ENCODE measurements at places on chromosomes 1 and 21. TPM values are rescaled to one million over a fixed set of nuclear protein-coding genes. Genes with fewer than 3 reads are reported as not detected.

DNA sequence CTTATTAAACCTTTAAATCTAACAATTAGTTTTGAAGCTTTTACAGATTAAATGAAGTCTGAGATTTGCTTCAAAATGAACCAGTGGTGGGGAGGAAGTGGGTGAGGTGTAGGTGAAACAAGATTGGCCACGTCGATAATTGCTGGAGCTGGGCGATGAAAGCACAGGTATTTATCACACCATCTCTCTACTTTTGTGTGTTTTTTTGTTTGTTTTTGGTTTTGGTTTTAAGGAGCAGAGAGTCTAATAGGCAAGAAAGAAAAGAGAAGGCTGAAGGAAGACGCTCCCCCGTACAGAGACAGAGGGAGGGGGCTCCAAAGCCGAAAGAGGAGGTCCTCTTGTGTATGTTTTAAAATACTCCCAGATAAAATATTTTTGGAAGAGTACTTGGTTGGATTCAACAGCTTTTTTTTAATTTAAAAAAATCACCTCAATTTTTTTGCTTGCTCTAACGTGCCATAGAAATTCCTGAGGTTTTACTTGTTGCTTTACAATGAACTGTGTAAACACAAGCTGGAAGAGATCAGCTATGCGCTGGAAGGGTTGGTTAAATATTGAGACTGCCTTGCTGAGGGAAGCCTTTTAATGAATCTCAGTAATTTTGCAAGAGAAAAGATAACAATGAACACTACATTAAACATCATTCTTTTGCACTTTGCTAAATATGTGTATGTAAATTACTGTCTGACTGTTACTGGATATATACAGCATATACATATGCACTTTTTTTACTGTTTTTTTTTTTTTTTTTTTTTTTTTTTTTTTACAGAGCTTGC is 6.7 kb upstream of the LGALS8 start:
- peak; percentile 56 for ATAC-seq

DNA sequence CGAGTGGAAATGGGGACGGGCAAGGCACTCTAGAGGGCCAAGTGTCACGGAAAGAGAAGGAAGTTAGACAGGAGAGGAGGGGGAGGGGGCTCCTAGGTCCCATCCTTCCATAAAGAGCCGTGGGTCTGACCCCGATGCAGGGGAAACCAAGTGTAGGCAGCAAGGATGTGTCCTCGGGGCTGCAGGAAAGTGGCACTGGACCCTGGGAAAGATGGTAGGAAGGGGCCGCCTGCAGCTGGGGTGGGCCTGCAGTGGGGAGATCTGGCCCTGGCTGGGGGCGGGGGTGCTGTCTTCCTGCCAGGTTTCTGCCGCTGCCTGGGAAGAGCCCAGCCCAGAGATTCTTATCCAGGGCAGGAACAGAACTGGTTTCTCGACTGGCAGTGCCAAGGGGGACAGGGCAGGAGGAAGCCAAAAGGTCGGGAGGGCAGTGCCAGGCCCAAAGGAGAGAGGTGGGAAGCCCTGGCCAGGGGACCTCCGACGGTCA is 12.9 kb downstream of the CRABP2 start:
- ATAC-seq, result peak; percentile 54

DNA sequence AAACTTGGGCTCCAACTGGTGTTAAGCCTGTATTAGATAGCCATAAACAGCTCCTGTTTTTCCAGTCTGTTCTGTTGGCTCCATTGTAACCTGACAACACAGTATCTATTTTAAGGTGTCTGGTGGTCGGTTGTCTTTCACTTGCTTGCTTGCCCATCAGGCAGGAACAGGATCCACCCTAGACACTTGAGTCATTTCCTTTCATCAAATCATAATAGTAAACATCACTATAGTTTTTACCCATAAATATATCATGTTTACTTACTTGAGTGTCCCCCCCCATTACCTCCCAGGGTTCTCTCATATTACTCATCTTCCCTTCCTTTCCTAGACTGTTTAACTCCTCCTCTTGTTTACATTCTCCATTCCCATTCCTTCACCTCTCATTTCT is 2.9 kb downstream of the DDI2 start:
- no peak for ATAC-seq

DNA sequence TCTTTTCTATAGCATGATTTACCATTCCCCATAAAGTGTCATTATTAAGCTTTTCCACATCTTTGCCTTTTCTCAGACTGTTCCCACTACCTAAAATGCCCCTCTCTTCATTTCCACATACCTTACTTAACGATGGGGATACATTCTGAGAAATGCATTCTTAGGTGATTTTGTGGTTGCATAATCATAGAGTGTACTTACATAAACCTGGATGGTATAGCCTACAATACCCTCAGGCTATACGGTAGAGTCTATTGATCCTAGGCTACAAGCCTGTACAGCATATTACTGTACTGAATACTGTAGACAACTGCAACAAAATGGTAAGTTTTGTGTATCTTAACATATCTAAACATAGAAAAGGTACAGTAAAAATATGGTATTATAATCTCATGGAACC is 54.8 kb upstream of the MUTYH start:
- ATAC-seq, result peak; percentile 78

- ATAC-seq, result no peak
Measured at GRCh38 chr1:192232817-192233417, 74.7 kb downstream of the RGS18 start.

DNA sequence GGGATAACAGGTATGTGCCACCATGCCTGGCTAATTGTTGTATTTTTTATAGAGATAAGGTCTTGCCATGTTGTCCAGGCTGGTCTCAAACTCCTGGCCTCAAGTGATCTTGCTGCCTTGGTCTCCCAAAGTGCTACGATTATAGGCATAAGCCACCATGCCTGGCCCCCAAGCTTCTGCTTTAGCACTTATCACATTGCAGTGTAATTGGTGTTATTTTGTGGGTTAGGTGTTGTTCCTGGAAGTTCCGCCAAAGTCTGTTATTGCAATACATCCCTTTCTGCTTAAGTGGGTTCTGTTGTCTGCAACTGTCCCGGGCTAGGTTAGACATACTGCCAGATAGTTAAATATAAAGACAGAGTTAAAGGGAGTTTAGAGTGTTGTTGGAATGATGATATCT is 3.4 kb downstream of the ZCCHC17 start:
- ATAC-seq, result no peak

GRCh38 chr21:17467392-17467791 is 45.5 kb upstream of the CXADR start:
- ATAC-seq, result no peak

DNA sequence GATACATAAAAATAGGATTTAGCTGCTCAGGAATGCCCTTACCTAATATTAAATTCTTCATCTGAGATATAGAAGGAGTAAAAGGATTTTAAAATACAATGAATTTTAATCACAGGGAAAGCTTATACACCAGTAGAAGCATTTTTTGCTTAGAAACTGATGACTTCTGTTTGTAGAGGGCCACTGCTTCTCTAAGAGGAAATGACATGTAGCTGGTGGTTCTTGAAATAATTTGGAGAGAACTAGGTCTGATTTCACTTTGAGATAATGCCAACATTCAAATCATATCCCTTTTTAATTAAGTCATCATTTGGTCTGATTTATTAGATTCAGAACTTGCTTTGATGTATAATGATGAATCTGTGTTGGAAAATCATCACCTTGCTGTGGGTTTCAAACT is 166.6 kb upstream of the SGIP1 start:
- ATAC-seq, result no peak

DNA sequence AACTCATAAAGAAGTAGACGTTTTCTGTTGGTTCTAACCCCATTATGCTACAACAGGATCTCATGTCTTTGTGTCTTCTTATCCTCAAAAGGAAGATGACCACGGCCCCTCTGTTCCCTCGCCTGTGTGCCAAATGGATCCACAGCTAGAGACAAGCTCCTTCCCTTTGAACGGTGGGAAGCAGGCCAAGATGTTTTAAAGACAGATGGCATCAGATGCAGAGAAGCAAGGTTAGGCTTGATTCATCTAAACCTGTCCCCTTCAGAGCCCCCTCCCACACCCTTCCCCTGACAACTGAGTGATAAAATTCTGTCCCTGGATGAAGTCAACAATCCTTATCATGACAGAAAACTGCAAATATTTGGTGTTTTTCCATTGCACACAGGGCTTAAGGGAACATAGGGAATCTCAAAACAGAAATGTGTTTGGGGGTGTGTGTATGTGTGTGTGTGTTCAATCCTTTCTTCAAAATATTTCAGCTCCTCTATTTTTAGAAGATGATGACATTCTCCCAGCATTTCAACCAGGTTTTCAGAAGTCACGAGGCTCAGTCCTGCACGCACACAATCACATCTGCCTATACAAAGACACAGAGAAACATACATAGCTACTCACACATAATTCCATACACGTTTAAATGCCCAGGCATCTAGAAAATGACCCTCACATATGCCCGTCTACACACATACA is 27.8 kb upstream of the FMOD start:
- ATAC-seq, result no peak

DNA sequence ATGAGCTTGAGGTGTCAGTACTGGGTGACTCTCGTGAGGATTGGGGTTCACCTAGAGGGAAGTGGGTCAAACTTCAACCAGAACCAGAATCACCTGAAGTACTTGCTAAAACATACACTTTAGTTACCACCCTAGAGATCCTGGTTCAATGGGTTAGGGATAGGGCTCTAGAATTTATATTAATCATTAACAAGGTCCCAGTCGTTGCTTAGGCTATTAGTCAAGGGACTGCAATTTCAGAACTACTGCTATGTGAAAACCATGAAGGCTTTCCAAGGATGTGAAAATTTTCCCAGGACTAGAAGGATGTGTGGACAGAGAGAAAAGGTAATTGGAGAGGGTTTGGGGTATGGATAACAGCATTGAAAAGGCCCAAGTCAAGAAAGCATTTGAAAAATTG is 162.6 kb downstream of the GRIK1 start:
- no peak for ATAC-seq

DNA sequence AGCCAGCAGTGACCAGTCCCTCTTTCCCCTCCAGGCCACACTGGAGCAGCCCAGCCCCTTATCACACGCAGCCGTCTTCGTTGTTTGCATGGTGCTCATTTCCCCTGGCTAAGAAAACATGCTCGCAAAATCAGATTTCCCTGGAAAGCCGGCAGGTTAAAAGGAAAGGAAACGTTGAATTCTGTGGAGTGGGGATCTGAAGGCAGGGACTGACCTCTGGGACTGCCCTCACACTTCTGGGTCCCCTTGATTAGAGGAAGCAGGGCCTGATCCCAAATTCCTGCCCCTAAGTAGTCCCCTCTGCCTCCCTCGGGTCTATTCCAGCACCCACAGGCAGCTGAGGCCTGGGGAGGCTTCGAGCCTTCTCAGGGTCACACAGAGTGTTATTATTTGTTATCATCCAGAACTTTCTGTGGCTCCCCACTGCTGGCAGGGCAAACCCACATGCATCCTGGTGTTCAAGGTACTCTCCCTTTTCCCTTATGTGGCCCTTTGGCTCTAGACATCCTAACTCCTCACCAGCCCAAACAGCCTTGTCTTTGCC is 125.2 kb upstream of the ZBTB40 start:
- no peak for ATAC-seq

DNA sequence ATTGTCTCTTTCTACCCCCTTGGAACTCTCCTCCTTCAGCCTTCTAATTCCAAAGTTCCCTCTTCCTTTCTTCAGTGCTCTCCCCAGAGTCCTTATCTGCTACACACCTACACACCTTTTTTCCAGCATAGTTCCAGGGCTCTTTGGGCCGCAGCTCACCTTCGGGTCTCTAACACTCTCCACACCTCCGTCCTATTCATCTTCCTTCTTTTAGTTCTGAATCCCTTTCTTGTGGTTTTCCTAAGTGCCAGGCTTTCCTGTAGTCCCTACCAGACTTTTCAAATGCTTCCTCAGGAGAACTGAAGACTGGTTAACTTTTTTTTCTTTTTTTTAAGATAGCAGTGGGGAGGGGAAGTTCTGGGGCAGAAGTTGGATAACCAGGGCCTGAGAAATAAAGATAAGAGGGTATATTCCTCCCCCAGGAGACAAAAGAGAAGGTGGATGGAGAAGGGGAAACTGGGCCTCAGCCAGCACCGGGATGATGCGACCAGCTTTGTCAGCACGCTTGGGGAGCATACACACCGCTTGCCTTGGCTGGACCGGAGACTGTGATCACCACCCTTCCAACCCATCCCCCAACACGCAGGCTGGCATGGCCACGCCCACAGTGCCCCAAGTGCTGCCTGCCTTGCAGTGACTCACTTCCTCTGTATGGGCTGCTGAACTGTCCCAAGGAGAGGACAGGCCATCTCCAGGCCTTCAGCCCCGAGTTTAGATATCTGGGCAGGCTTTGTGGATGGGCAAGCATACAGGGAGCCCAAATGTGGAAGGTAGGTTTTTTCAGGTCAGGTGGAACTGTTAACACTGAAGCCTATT is 2.5 kb upstream of the CERS2 start:
- ATAC-seq, result peak; percentile 62

- no peak for ATAC-seq
Measured at GRCh38 chr1:185311589-185312225, 5.3 kb downstream of the IVNS1ABP start.

- ATAC-seq, result no peak
Measured at GRCh38 chr1:235776396-235776795, 90.3 kb downstream of the LYST start.

DNA sequence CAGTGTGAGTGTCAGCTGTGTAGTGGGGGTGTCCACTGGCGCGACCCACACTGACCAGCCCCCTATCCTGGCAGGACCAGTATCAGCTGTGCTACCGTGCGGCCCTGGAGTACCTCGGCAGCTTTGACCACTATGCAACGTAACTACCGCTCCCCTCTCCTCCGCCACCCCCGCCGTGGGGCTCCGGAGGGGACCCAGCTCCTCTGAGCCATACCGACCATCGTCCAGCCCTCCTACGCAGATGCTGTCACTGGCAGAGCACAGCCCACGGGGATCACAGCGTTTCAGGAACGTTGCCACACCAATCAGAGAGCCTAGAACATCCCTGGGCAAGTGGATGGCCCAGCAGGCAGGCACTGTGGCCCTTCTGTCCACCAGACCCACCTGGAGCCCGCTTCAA is 28.1 kb upstream of the KDM4A start:
- ATAC-seq, result no peak

VWA5B1 gene
- not detected for total RNA-seq

PCBP3 gene
- total RNA-seq, result 0.72 TPM

ASCL5 gene
- total RNA-seq, result not detected

SPATA46 gene
- not detected for total RNA-seq

KRTAP11-1 gene
- total RNA-seq, result not detected

TMEM61 gene
- total RNA-seq, result 1.4 TPM
